ENCODE measurements at places on chromosomes 6 and 20.
A peak's percentile ranks its signal among the peaks of the same experiment; 100 is the strongest.

- DNase-seq = no peak
Observed at GRCh38 chr20:58073945-58074856, 154.3 kb downstream of the ANKRD60 start.

DNA sequence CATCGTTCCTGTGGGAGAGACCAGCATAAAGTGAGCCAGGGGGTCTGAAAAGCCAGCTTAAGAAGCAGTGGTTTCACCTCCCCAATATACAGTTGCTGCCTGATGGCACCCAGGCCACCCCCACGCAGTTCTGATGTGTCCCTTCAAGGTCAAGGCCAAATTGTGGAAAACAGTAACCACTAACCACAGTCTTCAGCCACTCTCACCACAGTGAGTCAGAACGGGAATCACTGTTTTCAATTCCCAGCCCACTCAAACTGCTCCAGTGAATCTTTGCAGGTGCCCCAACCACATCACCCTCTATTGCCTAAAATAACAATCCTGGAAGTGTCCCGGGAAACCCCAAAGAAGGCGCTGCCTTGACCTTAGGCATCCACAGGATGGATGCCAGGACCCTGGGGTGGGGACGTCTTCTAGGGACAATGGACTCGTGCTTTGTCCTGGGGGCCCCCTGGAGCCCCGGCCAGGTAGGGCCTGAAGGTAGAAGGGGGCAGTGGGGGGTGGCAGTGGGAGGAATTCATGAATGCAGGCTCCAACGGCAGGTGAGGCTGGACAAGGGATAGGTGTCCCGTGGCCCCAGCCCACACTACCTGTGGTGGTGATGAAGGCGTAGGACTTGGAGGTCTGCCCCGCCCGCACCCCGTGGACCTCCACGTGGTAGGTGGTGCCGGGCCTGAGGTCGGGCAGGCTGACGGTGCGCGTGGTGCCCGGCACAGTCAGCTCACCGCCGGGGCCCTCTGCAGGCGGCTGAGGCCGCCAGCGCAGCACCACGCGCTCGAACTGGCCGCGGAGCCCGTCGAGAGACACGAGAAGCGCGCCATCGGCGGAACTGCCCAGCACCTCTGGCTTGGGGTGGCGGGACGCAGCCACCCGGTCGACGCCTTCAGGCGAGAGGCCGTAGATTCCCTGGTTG is 22.2 kb downstream of the TNXB start:
- no peak for DNase-seq

- no peak for DNase-seq
Observed at GRCh38 chr6:39113788-39114187, 1.2 kb downstream of the SAYSD1 start.

- DNase-seq = no peak
Observed at GRCh38 chr6:121756666-121757065, 321.2 kb downstream of the GJA1 start.

DNA sequence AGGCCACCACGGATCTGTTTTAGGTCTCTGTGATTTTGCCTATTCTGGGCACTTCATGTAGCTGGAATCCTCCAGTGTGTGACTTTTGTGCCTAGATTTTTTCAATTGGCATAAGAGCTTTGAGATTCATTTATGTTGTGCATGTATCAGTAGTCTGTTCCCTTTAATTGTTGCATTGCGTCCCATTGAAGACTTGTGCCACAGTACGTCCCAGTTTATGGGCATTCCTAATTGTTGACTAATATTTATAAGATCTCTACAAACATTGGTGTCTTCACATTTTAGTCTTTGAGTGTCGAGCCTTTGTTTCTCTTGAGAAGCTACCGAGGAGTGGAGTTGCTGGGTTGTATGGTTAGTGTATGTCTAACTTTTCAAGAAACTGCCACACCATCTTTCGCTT is 704 bp upstream of the FAM210B start:
- no peak for DNase-seq

GRCh38 chr6:140586426-140587061 is 1212.1 kb upstream of the CITED2 start:
- DNase-seq = no peak

DNA sequence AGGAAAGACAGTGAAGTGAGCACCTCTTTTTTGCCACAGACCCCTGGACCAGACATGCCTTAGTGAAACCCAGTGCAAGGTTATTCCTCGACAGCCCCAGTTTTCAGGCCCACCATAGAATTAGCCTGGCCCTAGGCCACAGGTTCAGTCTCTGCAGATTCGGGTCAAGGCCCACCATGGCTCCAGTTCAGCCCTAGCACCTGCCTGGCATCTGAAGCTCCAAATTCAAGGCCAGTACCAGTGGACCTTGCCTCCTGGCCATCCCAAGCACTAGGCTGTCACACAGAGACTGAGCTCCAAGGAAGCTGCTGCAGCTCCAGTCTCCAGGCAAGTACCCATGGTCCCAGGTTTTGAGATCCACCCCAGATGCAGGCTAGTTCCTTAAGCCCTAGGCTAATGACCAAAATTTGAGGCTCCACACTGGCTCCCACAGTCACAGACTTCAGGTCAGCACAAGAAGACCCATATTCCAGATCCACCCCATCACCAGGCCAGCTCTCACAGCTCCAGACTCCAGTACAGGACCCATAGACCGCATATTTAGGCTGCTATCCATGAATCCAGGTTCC is 877.5 kb upstream of the ADGRB3 start:
- DNase-seq = no peak

GRCh38 chr6:74091136-74091793 is 395.3 kb downstream of the CD109 start:
- DNase-seq = peak; percentile 19

DNA sequence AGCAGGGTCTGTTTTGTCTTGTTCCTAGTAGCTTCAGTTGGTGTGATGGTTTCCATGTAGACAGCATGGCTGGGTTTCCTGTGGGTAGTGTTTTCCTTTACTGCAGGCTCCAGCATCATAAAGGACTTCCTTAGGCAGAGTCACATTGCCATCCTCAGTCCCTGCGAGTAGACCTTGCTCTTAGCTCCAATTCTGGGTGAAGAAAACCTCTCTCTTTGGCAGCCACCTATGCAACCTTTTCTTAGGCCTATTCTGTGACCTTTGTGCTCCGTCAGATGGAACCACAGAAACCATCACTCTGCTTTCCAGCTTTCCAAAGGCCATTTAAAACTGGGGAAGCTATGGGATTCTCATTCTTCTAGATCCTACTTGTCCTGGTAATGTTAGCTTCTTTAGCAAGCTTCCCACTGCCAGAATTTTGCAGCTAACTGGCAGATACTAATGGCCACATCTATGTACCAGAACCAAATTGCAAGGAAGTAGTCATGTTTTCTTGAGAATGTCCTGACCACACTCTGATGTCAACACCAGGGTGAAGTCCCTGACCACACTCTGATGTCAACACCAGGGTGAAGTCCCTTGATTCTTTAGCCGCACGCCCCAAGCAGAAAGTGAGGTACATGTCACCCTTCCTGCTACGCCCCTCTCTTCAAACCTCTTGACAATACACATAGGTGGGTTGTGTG is 646.6 kb upstream of the HS3ST5 start:
- no peak for DNase-seq

DNA sequence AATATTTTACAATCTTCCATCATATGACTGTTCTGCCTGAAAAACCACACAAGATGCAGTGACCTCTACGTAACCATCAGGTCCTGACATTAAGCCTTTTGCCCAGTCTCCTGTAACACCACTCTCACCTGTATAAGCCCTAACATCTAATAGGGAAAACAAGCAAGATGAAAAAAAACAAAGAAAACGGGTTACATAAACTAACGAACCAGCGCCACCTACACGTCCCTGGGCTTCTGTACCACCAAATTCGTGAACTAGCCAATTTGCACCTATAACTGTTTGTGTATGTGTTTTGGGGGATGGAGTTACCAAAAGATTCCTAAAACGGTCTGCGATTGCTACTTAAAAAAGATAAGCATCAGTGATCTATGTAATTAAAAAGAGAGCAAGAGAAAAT is 70.2 kb downstream of the BLOC1S5 start:
- DNase-seq = peak; percentile 27

- no peak for DNase-seq
Observed at GRCh38 chr6:73566954-73567591, 46.2 kb upstream of the EEF1A1 start.

- DNase-seq = no peak
Observed at GRCh38 chr6:4055420-4056041, 23.4 kb downstream of the FAM217A start.
